ENCODE measurements at places on chromosomes 2 and 18.

- DNase-seq = no peak
Measured at GRCh38 chr18:9401176-9401575, 66.6 kb downstream of the TWSG1 start.

GRCh38 chr2:71507476-71507875 lies 54.1 kb downstream of the DYSF start:
- DNase-seq = no peak

DNA sequence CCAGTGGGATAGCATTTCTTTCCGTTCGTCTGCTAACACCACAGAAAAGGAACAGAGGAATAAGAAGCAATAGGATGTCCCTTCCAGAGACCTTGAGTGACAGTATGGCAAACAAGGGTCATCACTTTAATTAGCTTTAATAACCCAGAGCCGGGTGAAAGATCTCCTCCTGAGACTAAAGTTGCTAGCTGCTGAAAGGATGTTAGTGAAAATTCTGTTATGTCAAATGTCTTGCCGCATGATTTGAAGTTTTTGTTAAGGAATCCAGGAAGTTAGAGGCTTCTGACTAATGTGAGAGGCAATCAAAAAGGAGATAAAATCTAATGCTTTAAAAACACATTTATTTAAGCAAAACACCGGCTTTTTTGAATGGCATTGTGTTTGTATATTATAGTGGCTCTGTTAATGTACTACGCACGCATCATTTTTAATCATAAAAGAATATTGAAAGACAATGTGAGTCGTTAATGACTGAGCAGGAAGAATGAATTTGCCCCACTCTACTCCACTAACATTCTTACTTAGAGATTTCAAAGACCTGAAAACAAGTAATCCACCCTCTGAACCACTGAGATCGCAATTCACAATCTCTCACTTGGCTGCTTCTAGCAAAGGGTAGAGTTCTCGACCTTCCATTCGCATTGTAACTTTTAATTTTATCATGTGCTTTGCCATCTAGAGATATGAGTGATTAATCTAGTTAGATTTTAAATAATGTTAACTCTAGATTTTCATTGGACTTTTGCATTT lies 536.6 kb downstream of the LRRTM4 start:
- no peak for DNase-seq

DNA sequence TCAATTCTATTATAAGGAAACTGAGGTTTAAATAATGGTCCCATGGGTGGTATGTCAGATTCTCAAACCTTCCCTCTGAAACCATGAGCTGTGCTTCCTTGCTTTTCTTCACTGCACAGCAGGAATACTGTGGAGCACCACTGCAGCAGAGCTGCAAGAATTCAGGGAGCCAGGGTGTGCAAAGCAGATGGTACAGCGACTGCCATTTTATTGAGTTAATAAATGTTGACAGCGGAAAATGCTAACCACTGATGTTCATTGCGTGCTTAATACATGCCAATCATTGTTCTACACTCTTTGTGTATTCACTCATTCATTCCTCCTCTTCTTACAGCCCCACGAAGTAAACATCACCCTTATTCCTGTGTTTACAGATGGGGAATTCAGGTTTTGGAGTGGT lies 152.2 kb upstream of the THSD7B start:
- no peak for DNase-seq

DNA sequence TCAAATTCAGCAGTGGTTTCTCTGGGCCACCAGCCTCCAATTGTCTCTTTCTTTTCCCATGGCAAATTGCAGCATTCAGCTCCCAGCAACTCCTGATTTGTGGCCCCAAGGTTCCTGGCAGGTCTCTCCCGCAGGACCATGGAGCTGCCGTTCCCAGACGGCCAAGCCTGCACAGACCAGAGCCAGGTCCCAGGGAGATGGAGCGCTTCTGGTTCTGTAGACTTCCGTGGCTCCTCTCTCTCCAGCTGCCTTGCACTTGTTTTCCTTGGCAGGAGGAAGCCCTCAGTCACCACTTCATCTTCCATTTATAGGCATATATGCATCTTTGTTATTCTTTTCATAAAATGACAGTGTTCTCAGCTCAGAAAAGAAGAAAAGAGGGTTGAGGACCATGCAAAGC lies 21.7 kb downstream of the TNP1 start:
- DNase-seq = no peak

DNA sequence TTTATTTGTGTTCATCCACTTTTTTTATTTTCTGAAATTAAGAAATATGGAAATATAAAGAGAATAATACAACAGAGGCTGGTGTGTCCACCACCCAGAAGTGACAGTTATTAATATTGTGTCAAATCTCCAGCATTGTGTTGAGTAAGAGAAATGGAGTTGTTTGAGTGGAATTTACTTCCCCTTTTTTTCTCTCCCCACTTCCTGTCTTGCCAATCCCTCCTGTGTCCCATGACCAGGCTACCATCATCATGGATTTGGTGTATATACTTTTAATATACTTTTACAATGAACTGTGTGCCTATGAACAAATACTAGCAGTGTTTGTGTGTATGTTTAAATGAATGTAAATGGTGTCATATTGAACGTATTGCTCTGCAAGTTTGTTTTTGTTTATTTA lies 276.9 kb upstream of the SKOR2 start:
- no peak for DNase-seq

DNA sequence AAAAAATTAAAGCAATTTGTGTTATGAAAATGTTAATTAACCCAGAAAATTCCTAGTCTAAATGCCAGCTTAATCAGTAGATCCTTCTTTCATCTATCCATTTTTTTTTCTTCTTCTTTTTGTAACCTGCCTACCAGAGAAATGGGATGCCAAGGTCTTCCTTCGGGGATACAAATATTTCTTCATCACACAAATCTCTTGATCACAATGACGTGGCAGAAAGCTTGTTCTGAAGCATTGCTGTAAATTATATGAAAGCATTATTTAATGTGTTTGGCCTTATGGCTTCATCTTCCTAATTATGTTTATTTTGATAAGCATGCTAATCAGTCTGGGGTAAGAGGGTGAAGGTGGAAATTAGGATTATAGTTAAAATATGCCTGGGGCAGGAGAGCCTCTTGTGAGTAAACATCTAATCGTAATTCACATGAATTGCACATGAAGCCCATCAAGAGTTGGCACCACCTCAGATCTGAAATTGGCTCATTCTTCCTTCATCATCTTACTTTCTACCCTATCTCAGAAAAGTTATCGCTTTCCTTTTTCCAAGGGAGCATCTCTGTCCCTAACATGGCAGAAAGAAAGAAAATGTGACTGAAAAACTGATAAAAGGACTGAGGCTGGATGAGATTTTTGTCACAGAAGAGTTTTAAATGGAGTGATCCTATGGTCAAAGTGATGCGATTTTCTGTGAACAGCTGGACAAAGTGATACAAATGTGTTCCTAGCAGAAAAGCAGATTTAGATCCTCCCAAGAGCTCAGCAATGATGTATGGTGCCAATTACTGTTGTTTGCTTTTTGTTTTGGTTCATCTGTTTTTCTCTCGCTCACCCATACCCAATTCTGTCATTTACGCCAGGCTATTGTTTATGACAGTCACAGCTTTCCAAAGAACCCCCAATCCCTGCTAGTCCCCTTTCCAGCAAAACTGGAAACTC lies 76.9 kb upstream of the PMAIP1 start:
- DNase-seq = no peak

GRCh38 chr18:67282796-67283195 lies 233.7 kb downstream of the DSEL start:
- DNase-seq = no peak

DNA sequence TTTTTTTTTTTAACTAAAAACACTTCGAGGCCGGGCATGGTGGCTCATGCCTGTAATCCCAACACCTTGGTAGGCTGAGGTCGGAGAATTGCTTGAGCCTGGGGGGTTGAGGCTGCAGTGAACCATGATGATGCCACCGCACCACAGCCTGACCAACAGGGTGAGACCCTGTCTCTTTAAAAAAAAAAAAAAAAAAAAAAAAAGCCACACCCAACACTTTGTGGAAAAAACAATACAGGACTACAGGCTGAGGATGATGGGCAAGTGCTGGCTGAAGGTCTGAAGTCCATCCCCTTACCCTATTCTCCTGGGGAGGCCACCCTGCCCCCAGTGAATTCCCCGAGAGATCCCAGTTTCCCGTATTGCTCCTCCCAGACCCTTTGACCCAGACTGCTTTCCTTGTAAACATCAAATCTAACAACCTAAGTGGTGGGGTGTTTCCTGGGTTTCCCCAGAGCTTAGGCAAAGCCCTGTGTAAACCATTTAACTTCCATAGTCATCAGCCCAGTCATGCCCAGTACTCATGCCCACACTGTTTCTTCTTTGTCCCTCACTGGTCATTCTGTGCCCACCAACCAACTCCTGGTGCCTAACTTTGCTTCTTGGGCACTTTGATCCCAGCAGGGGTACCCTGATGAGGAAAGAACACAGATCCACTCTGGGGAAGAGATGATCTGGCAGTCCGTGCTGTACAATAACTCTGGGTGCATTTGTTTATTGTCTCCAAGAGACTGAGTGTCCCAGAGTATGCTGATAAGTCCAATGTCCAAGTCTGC lies 5.8 kb upstream of the TMEM37 start:
- DNase-seq = no peak

- no peak for DNase-seq
Measured at GRCh38 chr2:178949584-178949983, 100.4 kb downstream of the CCDC141 start.

DNA sequence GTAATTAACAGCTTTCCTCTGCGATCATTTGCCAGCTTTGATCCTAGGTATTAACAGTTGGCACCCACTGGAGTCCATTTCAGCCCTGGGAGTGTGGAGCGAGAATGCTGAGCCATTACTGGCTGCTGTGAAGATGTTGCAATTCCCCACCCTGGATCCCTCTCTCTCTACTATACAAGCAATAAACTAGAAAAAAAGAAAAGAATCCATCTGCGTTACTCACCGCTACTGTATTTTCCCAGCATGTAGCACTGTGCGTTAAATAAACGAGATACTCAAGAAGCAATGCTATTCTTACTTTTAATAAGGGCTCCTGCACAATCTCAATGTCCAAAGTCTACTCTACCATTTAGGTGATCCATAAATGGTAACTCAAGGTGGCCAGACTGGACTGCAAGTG lies 8.5 kb downstream of the RTTN start:
- DNase-seq = no peak

DNA sequence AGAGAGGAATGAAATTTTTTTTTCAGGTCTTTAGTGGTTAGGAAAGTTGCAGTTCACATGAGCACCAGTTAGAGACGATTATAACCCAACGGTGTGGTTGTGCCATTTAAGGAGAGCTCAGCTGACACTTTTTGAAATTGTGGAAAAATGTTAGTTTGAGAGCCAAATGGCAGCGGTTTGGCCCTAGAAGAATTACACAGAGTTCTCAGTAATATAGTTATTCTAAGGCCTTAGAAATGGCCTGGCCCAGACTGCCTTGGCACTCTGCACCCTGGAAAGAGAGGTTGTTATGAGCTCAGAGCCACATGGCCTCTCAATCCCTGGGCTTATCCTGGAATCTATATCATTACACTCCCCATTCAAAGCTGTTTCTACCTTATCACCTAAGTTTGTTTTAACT lies 117.4 kb downstream of the RHBDD1 start:
- no peak for DNase-seq

GRCh38 chr2:100192300-100192699 lies 49.9 kb upstream of the AFF3 start:
- DNase-seq = no peak

DNA sequence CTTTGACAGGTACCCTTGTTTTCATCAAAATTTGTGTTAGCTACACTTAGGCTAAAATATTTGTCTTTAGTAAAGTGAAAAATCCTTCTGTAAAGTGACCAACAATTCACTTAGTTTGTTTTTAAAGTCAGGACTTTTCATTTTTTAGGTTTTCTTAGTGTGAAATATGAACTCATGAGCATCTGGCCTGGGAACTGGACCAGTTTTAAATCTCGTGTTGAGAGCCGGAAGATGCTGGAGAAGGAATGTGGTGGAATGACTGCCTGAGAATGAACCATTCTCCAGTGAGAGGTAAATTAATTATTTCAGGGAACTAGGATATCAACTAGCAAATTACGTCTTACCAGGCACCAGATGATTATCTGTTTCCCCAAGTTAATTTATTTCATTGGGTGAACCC lies 305.7 kb downstream of the AGPS start:
- DNase-seq = no peak

- no peak for DNase-seq
Measured at GRCh38 chr2:186426153-186427016, 59.7 kb upstream of the ZC3H15 start.

- no peak for DNase-seq
Measured at GRCh38 chr2:64460330-64460729, 6.4 kb downstream of the LGALSL start.

GRCh38 chr2:148021886-148022285 lies 995 bp downstream of the MBD5 start:
- no peak for DNase-seq

DNA sequence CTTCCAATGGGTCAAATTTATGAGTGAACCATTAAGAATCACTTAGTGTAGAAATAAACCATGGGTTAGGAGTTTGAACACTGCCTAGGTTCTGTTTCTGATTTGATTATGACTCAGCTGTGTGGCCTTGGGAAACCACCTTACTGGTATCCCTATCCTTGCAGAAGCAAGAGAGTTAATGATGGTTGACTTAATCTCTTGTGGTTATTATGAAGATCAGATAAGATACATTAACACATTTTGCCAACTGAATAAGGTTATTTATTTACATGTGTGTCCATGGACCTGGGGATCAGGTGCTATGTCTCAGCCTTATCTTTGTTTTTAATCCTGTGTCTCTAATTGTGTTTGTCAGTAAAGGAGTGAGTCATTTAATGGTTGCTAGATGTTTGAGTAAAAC lies 5.4 kb upstream of the KCNJ13 start:
- no peak for DNase-seq

DNA sequence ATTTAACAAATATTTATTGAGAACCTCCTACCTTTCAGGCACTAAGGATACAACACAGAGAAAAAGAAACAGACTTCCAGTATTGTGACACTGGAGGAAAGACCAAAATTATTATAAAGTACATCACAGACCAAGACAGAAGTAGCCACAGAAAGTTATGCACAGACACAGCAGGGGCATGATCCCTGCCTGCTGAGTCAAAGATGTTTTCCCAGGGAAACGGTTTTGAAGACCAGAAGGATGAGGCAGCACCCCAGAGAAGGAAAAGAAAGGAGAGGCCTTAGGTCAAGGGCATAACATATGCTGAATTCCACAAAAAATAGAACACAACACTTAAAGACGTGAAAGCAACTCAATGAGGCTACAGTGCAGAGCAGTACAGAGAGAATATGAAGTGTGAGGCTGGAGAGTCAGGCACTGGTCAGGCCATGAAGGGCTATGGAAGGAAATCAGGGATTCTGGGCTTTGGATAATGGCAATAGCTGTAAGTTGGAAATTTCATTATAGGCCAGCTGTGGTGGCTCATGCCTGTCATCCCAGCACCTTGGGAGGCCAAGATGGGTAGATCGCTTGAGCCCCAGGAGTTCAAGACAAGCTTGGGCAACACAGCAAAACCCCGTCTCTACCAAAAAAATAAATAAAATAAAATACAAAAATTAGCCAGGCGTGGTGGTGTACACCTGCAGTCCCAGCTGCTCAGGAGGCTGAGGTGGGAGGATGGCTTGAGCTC lies 8.2 kb downstream of the ADAM17 start:
- no peak for DNase-seq

DNA sequence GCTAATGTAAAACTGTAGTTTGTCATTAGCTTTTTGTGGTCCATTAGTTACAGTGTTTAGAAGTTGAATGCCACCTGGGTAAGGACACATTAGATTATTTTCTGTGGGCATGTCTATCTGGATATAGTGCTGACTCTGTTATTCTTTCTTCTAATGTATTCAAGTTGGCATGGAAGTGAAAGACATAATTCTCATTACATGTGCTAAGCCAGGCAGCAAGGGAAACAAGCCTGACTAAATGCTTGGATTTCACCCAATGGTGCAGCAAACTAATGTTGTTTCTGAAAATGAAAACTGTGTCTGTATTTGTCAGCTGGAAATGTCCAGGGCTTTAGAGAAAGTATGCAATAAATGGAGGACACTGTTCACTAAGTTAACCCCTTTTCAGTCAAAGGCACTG lies 100.7 kb downstream of the NUP35 start:
- no peak for DNase-seq

Measured in CD4-positive, alpha-beta T cell (primary cell).